ENCODE measurements at places on chromosomes 2 and 18.
A peak's percentile ranks its signal among the peaks of the same experiment; 100 is the strongest.

- no peak for DNase-seq
Measured at GRCh38 chr2:30781961-30782533, 25.2 kb downstream of the CAPN13 start.

GRCh38 chr18:46366201-46366600, 262.0 kb downstream of the HAUS1 start:
- no peak for DNase-seq

- DNase-seq, result no peak
Measured at GRCh38 chr2:226132323-226133215, 667.1 kb downstream of the IRS1 start.

DNA sequence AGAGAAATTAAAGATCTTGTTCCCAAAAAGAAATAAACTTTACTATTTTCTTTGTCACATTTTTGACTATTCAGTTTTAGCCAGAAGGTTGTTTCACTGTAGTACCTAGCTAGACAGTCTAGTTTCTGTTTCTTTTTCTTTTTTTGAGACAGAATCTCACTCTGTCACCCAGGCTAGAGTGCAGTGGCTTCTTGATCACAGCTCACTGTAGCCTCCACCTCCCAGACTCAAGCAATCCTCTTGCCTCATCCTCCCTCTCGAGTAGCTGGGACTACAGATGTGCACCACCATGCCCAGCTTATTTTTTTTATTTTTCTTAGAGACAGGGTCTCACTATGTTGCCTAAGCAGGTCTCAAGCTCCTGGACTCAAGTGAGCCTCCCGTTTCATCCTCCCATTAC, 2.2 kb downstream of the RBM45 start:
- no peak for DNase-seq

DNA sequence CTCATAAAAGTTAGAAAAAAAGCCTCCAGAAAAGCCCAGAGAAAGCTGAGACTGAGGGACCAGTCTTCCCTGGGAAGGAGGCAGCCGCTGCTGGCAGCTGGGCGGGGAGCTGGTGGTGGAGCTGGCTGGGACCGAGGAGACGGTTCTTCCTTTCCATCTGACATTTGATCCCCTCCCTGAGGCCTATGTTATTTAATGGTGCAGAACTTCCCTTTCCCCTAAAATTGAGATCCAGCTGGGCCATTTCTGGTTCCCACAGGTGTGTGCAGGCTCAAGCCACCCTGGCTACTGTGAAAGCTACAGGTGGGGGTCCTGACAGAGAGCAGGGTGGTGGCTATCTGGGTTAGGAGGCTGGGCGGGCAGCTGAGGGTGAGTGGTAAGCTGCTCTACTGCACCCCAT, 81.5 kb upstream of the FZD7 start:
- peak; percentile 45 for DNase-seq

DNA sequence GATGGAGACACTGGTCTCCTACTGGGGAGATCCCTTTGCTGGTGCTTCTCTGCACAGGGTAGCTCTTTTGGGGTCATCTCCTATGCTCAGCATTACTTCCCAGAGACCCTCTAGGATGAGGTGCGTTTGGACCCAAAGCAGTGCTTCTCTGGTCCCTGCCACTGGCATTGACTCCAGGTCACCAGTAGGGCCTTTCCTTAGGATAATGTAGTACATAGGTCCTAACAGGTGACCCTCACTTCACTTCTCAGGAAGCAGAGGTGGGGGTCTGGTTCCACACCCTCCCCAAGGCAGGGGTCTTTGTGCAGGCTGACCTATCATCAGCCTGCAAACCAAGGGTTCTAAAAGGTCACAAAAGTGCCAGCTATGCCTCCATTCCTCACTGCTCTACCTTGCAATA, 145.8 kb upstream of the HS6ST1 start:
- DNase-seq, result no peak

GRCh38 chr2:88077080-88077479, 9.5 kb downstream of the SMYD1 start:
- DNase-seq, result no peak

DNA sequence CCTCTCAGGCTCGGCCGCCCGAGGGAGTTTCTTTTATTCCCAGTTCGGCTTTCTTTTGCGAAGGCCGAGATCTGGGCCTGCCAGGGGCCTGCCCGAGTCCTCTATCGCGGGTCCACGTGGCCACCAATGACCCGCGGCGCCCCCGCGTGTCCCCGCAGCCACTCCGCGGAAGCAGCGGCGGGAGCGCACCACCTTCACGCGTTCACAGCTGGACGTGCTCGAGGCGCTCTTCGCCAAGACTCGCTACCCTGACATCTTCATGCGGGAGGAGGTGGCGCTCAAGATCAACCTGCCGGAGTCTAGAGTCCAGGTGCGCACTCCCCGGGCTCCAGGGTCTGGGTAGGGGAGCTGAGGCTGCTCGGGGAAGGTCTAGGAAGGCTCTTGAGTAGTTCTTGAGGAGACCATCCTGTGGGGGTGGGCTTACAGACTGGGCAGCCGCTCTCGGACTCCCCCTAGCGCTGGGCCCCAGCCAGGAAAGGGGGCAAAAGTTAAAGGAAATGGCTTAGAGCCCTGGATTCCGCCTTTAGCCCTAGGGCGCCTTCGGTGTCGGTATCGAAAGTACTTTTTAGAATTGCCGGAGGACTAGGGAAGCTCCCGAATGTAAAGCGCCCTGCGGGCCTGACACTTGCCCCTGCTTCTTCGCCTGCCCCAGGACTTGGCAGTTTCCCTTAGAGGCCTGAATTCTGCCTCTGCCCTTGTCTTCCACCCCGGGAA, 3.4 kb downstream of the OTX1 start:
- DNase-seq, result no peak

DNA sequence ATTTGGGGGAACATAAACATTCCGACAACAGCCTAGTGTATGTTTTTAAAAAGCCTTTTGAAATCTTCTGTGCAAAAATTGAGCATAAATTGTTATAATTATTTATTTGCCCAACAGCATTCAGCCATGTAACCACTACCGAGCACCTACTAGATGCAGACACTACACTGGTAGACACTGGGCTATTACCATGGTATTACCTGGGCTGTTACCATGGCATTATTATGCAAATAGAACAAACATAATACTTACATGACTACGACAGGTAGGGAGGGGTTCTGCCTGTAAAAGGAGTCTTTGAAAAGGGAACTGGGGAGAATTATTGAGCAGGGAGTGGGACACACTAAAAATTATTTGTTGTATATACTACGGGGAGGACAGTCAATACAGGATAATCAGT, 116.4 kb downstream of the MREG start:
- DNase-seq, result no peak

GRCh38 chr2:109457794-109458193, 156.0 kb downstream of the SEPTIN10 start:
- DNase-seq, result no peak

DNA sequence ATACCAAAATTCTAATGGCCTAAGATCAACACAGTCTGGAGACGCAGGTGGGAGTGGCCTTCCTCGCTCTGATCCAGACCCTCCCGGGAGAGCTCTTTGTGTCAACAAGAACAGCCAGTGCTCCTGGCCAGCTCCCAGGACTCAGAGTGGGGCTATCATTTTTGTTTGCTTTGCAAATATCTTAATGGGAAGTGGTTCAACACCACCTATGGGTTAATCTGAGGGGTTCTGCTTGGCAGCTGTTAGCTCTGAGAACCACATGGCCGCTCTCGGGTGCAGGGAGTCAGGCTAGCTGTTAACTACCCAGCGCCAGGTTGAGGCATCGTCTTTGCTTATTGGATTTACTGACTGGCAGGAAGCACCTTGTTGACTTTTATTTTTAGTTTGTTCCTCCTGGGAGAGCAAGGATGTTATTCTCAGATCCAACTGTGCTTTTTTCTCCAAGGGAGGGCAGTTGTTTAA, 184.8 kb upstream of the SP5 start:
- DNase-seq, result no peak

All from right renal cortex interstitium (tissue), 3 donors.